Urinary bladder (tissue), 4 donors: ENCODE measurements at places on chromosomes 6 and 20. TPM values are rescaled to one million over a fixed set of nuclear protein-coding genes. Genes with fewer than 3 reads are reported as not detected.

The SMPDL3A gene
- 13.7 TPM for polyA plus RNA-seq

The HSPA12B gene
- polyA plus RNA-seq = 11.8 TPM

The WFDC2 gene
- polyA plus RNA-seq = 430 TPM

The POPDC3 gene
- 0.37 TPM for polyA plus RNA-seq

The PTK6 gene
- polyA plus RNA-seq = 3.4 TPM

The WFDC5 gene
- polyA plus RNA-seq = 0.27 TPM

The APOM gene
- 3.6 TPM for polyA plus RNA-seq

The KIF25 gene
- polyA plus RNA-seq = 0.53 TPM

The FUT9 gene
- 0.23 TPM for polyA plus RNA-seq

The DNAH8 gene
- polyA plus RNA-seq = 0.01 TPM

The MOXD1 gene
- polyA plus RNA-seq = 22.4 TPM

The MCCD1 gene
- polyA plus RNA-seq = not detected

The ADA gene
- polyA plus RNA-seq = 6.5 TPM

The LY6G6D gene
- 1.7 TPM for polyA plus RNA-seq

The AIF1 gene
- 41.7 TPM for polyA plus RNA-seq

The PROKR2 gene
- not detected for polyA plus RNA-seq
